ENCODE measurements at places on chromosomes 12 and 14.

- no peak overlapping the region for H3K4me3 ChIP-seq
- H3K4me1 ChIP-seq: no peaks in the 10 kb centered on the region
Measured at GRCh38 chr12:39331539-39332261, 111.2 kb downstream of the KIF21A start.

DNA sequence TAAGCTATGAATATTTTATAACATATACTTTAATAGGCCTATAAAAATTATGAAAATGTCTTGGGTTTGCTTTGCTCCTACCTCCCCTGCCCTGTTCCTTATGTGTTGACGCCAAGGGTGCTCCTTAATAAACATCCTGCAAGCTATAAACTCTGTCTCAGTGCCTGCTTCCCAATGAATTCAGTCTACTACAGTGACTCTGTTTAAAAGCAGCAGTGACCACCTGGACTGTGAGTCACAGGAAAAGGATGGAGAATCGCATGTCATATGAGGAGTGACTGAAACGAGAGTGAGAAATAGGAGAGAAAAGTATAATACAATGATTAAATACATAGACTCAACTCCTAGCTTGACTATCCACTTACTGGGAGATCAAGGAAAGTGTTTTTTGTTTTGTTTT is 41.1 kb upstream of the CFAP54 start:
- peaks cover 9% of the 10 kb centered on the region for H3K4me1 ChIP-seq
- no peaks in the 10 kb centered on the region for H3K27me3 ChIP-seq
- H3K27ac ChIP-seq: no peak overlapping the region
- H3K36me3 ChIP-seq: no peaks in the 10 kb centered on the region

DNA sequence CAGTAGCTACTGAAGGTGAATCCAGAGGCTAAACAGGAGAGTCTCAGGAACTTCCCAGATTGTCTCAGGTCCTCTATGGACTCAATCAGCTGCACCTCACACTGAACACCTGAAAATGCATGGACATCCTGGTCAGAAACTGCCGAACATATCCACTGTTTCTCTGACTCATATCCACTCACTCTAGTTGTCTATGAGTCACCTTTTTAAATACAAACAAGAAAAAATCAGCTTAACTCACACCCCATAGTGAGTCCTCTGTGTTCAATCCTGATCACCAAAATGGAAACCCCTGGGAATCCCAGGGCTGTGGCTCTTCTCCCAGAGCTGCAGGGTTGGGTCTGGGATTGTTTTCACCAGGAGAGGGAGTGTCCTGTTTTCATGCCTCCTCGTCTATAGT is 556.7 kb downstream of the TMEM121 start:
- no peaks in the 10 kb centered on the region for H3K36me3 ChIP-seq
- no peak overlapping the region for H3K27ac ChIP-seq
- H3K4me1 ChIP-seq: no peaks in the 10 kb centered on the region

- H3K4me3 ChIP-seq: no peak overlapping the region
- no peak overlapping the region for H3K27ac ChIP-seq
- no peaks in the 10 kb centered on the region for H3K36me3 ChIP-seq
- no peak for DNase-seq
- peaks cover 10% of the 10 kb centered on the region for H3K4me1 ChIP-seq
Measured at GRCh38 chr12:66584673-66585072, 94.2 kb downstream of the GRIP1 start.

- DNase-seq: no peak
- no peak overlapping the region for H3K27ac ChIP-seq
- H3K4me1 ChIP-seq: no peaks in the 10 kb centered on the region
- H3K27me3 ChIP-seq: no peaks in the 10 kb centered on the region
Measured at GRCh38 chr14:62956413-62956812, 88.8 kb downstream of the KCNH5 start.

- no peaks in the 10 kb centered on the region for H3K27me3 ChIP-seq
- H3K4me3 ChIP-seq: no peak overlapping the region
- no peaks in the 10 kb centered on the region for H3K4me1 ChIP-seq
- H3K27ac ChIP-seq: no peak overlapping the region
- DNase-seq: no peak
Measured at GRCh38 chr14:63328787-63329737, 10.3 kb upstream of the GPHB5 start.

DNA sequence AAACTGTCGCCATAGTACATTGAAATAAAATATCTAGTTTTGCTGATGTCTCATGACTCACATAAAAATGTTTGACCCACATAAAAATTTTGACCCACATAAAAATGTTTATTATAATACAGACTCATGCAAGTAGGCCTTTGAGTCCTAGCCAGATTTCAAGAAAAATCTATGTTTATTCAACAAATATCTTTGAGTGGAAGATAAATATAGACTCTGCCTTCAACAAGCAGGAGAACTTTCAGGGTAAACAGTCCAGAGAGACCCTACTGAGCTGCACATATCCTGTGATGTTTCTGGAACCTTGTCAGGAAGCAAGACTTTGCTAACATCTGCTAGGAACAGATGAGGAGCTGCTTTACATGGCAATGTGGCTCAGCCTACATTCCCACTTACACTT is 283.1 kb downstream of the MDGA2 start:
- H3K27ac ChIP-seq: no peak overlapping the region
- no peak for DNase-seq
- H3K4me1 ChIP-seq: no peaks in the 10 kb centered on the region
- no peaks in the 10 kb centered on the region for H3K36me3 ChIP-seq

DNA sequence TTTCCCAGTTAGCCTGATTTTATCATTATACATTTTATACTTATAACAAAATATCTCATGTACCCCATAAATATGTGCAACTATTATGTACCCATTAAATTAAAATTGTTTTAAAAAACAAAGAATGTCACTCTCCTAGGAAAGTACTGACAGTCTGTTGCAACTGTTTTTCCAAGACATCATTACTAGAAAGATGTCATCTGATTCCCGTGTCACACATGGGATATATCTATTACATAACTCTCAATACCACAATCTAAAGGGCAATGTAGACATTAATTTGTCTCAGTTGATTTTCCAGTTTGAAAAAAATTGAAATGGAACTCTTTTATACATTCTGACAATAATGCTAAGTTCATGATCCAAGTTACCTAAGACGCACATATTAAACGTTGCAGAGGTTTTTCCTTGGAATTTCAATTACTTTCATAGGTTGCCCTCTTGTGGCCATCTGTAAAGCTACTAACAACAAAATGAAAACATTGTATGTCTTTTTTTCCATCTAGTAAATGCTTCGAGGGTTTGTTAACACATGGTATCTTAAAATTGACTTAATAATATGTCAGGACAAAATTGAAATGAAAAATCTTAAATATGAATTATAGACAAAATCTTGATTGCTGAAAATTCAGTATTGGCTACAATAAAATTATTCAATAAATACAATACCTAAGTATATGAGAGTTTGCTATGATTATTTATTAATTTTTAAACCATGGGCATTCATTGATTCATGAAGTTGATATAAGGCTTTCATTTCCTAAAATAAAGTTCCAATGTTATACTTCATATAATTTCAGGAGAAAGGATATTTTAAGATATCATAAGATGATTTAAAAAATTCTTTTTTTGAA is 131.6 kb downstream of the PPFIA2 start:
- no peak overlapping the region for H3K4me3 ChIP-seq
- no peak overlapping the region for H3K27ac ChIP-seq
- H3K4me1 ChIP-seq: no peaks in the 10 kb centered on the region
- DNase-seq: peak; percentile 49

DNA sequence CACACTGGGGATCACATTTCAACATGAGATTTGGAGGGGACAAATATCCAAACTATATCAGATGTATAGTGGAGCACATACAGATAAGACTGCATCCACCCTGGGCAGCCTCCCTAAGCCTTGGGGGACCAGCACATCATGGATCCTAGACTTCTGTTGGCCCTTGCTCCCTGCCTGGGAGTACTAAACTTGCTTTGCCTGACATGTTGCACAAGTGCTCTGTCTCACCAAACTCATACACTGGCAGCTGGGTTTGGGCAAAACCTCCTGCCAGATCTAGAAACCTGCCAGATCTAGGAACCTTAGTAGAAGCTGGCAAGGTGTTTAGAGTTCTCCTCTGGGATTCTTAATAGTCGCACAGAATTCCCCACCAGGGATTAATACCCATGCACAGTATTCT is 18.4 kb upstream of the DHRS4 start:
- no peaks in the 10 kb centered on the region for H3K4me1 ChIP-seq
- no peaks in the 10 kb centered on the region for H3K36me3 ChIP-seq
- no peak overlapping the region for H3K27ac ChIP-seq
- no peak for DNase-seq
- no peaks in the 10 kb centered on the region for H3K27me3 ChIP-seq
- no peak overlapping the region for H3K4me3 ChIP-seq

- H3K27ac ChIP-seq: no peak overlapping the region
- no peaks in the 10 kb centered on the region for H3K27me3 ChIP-seq
- H3K36me3 ChIP-seq: no peaks in the 10 kb centered on the region
- no peak overlapping the region for H3K4me3 ChIP-seq
Measured at GRCh38 chr14:98951031-98951430, 321.0 kb downstream of the BCL11B start.

- DNase-seq: no peak
- no peaks in the 10 kb centered on the region for H3K27me3 ChIP-seq
- H3K4me1 ChIP-seq: no peaks in the 10 kb centered on the region
- H3K4me3 ChIP-seq: no peak overlapping the region
Measured at GRCh38 chr14:68603533-68604360, 189.1 kb downstream of the ZFP36L1 start.

- peak overlapping the region; percentile 99 for H3K4me3 ChIP-seq
- peaks cover 3% of the 10 kb centered on the region for H3K36me3 ChIP-seq
- DNase-seq: peak; percentile 50
Measured at GRCh38 chr12:49264466-49264872, 413 bp upstream of the TUBA1C start.

GRCh38 chr14:69620211-69620611 is 8.8 kb downstream of the SUSD6 start:
- no peak overlapping the region for H3K27ac ChIP-seq
- no peak overlapping the region for H3K4me3 ChIP-seq
- peaks cover 26% of the 10 kb centered on the region for H3K4me1 ChIP-seq
- H3K36me3 ChIP-seq: no peaks in the 10 kb centered on the region
- H3K27me3 ChIP-seq: no peaks in the 10 kb centered on the region

- H3K4me3 ChIP-seq: no peak overlapping the region
- H3K36me3 ChIP-seq: no peaks in the 10 kb centered on the region
- no peak overlapping the region for H3K27ac ChIP-seq
- peaks cover 13% of the 10 kb centered on the region for H3K27me3 ChIP-seq
- no peak for DNase-seq
- no peaks in the 10 kb centered on the region for H3K4me1 ChIP-seq
Measured at GRCh38 chr12:52628111-52628507, 9.8 kb upstream of the KRT73 start.

- H3K27ac ChIP-seq: no peak overlapping the region
- no peaks in the 10 kb centered on the region for H3K4me1 ChIP-seq
- H3K4me3 ChIP-seq: no peak overlapping the region
- DNase-seq: no peak
Measured at GRCh38 chr12:16358878-16359277, 11.4 kb downstream of the MGST1 start.

- H3K27me3 ChIP-seq: no peaks in the 10 kb centered on the region
- H3K27ac ChIP-seq: no peak overlapping the region
- H3K4me1 ChIP-seq: no peaks in the 10 kb centered on the region
- no peak overlapping the region for H3K4me3 ChIP-seq
- DNase-seq: no peak
- no peaks in the 10 kb centered on the region for H3K36me3 ChIP-seq
Measured at GRCh38 chr12:72270961-72271360, 1.2 kb upstream of the TRHDE start.

DNA sequence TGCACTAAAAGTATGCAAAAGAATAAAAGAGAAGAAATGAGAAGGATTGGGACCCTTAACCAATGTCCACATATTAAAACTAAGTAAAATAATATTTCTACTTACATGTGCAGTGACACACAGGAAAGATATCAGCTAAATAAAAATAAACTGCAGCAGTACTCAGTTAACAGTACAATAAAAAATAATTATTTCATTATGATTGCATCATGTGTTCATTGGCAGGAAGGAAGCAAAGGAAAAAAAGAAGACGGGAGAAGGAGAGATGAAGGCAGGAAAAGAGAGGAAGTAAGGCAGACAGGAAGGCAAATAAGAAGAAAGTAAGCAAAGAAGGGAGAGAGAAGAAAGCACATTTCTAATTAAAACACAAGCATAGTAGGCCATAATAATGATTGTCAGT is 33.0 kb downstream of the RASSF9 start:
- no peak for DNase-seq
- no peak overlapping the region for H3K4me3 ChIP-seq

- 0 out of 2 replicates have a peak, but pooled peaks cover 4% of the 10 kb centered on the region for H3K4me1 ChIP-seq
- H3K36me3 ChIP-seq: no peaks in the 10 kb centered on the region
- no peaks in the 10 kb centered on the region for H3K27me3 ChIP-seq
- no peak overlapping the region for H3K27ac ChIP-seq
- H3K4me3 ChIP-seq: peak overlapping the region; percentile 72
Measured at GRCh38 chr14:93114713-93115068, 1.0 kb downstream of the ITPK1 start.

DNA sequence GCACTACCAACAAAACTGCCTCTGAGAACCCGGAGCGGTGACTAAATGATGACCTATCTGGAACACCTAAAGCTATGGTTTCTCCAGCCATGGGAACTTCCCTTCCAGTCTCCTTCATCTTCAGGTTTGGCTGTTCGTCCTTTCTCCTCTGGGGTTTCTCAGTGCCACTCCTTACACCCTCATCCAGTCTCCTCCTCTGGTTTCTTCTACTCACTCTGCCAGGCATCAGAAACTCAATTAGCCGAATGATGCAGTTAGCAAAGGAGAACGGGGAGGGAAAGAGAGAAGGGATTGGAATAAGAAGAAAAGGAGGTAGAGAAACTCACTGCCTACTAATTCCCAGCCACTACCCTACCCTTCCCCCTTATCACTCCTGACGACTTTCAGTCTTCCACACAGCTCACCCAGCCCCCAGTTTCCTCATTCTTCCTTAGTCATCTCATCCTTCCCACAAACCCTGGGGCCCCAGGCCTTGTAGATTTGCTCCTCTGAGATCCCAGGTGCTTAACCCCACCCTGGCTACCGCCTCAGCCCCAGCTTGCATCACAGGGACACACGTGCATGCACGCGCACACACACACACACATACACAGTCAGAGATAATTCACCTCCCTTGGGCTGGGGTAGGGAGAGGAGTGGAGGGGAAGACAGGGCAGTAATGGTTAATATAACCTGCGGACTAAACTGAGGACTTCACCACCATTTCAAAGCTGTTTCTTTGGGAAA is 13.0 kb downstream of the FGD6 start:
- DNase-seq: no peak
- H3K4me3 ChIP-seq: no peak overlapping the region
- 0 out of 2 replicates have a peak, but pooled peaks cover 3% of the 10 kb centered on the region for H3K4me1 ChIP-seq
- no peaks in the 10 kb centered on the region for H3K36me3 ChIP-seq

- no peak for DNase-seq
- no peaks in the 10 kb centered on the region for H3K4me1 ChIP-seq
- no peaks in the 10 kb centered on the region for H3K27me3 ChIP-seq
- H3K4me3 ChIP-seq: no peak overlapping the region
Measured at GRCh38 chr12:49983892-49984291, 11.1 kb downstream of the AQP6 start.

DNA sequence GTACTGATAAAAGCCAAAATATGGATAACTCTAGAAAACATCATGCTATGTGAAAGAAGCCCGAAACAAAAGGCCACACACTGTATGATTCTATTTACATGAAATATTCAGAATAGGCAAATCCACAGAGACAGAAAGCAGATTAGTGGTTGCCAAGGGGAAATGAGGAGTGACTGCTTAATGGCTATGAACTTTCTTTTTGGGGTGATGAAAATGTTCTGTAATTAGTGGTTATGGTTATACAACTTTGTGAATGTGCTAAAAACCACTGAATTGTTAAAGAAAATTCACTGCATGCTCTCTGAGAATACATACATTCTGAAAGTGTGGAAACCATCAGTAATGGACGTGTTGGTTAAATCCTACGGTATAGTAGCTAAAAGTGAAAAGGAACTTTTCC is 39.9 kb upstream of the STON2 start:
- H3K4me1 ChIP-seq: 0 out of 2 replicates have a peak, but pooled peaks cover 3% of the 10 kb centered on the region
- no peaks in the 10 kb centered on the region for H3K36me3 ChIP-seq
- no peak overlapping the region for H3K27ac ChIP-seq
- H3K27me3 ChIP-seq: no peaks in the 10 kb centered on the region
- no peak overlapping the region for H3K4me3 ChIP-seq
